ENCODE measurements at places on chromosomes 1 and 21.

- DNase-seq: no peak
Measured at GRCh38 chr1:187641907-187642306, 813.2 kb downstream of the PLA2G4A start.

DNA sequence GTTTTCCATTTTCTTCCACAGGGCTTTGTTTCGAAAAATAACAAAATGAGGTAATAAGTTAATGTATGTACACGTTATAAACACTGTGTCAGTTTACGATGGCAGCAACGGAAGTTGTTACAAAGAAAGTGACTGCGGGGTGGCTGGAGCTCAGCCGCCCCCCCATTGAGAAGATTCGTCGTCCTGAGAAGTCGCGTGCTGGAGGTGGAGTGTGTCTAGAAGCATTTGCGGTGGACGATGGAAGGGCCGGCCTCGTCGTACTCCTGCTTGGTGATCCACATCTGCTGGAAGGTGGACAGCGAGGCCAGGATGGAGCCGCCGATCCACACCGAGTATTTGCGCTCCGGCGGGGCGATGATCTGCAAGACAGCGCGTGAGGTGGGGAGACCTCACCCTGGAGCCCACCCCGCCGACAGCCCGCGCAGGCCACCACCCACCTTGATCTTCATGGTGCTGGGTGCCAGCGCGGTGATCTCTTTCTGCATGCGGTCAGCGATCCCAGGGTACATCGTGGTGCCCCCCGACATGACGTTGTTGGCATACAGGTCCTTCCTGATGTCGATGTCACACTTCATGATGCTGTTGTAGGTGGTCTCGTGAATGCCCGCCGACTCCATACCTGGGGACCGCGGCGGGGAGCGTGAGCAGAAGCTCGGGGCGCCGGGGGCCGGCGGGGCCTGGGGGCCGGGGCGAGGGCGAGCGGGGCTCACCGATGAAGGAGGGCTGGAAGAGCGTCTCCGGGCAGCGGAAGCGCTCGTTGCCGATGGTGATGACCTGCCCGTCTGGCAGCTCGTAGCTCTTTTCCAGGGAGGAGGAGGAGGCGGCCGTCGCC lies 2.4 kb downstream of the ACTA1 start:
- DNase-seq: no peak

GRCh38 chr1:8987881-8988617 lies 38.2 kb downstream of the SLC2A7 start:
- no peak for DNase-seq

DNA sequence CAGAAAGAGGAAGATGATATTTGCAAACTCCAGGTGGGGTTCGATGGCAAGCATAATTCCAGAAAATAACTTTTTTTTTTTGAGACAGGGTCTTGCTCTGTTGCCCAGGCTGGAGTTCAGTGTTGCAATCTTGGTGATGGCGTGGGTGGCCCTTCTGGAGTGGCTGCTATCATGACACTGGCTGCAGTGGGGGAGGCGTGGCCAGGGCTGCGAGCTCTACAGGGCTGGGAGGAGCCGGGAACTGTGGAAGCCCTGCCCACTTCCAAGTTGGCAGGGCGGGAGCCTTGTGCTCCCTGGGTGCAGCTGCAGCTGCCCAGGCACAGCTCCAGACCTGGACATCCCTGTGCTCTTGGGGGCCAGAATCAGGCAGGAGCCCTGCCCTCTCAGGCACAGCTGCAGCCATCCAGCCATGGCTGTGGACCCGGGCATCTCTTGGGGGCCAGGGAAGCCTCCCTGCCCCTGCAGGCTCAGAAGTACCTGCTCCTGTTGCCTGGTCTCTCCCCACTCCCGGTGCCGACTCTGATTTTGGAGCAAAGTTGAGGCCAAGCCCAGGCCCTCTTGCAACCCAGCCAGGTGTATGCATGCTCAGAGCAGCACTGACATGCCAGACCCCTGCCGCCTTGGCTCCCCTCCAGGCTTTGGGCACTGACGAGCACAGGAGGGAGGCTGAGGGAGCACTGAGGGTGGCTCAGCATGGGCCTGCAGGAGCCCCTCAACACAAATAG lies 7.2 kb upstream of the BCL10 start:
- peak; percentile 13 for DNase-seq

- no peak for DNase-seq
Measured at GRCh38 chr1:107548276-107548675, 407.4 kb downstream of the NTNG1 start.
